Vagina (tissue), 2 donors: ENCODE measurements at places on chromosomes 6 and 20.

GRCh38 chr6:167804281-167805013 lies 22.3 kb upstream of the AFDN start:
- no peak for DNase-seq

GRCh38 chr6:149431905-149432775 lies 32.1 kb downstream of the SUMO4 start:
- DNase-seq: no peak

DNA sequence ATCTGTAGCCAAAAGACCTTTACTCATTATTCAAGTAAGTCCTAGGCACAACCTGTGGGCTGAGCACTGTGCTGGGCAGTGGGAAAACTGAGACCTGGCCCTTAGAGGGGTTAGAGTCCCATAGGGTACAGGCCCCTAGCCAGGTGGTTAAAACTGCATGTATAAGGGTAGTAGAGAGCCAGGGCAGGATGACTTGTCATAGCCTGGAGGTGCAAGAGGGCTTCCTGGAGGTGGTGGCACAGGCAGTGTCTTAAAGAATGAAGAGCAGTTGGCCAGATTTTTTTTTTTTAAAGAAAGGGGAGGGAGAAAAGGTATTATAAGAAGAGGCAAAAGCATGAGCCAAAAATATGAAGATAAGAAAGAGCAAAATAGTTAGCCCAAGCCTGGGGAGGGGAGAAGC lies 176.6 kb upstream of the KCNK16 start:
- DNase-seq: no peak

- no peak for DNase-seq
Observed at GRCh38 chr6:108492131-108492766, 68.5 kb upstream of the FOXO3 start.

DNA sequence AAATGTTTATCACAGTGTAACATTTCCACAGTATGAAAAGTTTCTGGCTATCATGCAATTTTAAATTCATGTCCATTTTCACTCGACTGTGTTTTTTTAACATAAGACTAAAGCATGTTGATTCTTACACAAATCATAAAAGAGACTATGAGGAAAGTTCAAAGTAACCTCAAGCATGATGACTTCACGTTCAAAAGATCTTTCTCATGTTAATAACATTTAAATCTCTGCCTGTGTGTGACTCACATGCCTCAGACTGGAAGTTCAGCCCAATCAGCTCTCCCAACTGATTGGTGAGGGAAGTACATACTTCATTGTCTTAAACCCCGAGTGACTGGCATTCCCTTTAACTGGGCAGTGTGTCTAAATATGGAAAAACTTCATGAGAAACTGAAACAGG lies 37.4 kb downstream of the ATXN1 start:
- no peak for DNase-seq

GRCh38 chr6:105836379-105836778 lies 249.8 kb upstream of the PRDM1 start:
- no peak for DNase-seq

DNA sequence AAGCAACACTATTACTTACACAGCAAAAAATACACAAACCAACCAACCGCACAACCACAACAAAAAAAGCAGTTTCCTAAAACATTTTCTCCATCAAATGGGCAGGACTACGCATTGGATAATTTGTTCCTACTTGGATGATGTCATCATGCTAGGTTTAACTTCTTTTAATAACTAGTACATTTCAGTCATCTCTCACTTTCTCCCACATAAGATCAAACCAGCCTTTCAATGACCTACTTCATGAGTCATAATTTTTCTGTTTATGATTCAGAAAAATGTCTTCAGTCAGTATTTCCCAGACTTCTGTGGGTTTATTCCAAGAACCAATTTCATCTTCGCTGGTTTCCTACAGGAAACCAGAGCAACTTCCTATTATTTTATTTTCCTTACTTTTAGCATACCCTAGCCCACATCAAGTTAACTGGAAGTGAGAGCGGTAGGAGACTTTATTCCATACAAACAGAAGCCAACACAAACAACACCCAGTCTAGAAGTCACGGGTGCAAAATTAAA lies 134.2 kb downstream of the GMDS start:
- DNase-seq: no peak

DNA sequence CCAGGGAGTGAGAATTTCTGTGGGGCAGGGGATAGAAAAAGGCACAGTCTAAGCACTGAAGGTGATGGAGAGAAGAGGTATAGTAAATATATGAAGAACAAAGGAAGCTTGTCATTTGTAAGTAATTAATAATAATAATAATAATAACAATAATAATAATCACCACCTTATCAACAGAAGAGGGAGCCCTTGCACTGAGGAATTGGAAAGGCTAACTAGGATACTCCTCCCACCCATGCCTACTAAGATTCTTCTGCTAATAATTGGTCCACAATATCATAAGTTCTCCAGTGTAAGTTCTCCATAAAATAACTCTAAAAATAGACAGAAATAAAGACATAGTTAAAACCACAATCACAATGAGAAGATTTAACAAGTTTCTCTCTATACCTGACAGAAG lies 912 bp upstream of the OR12D3 start:
- DNase-seq: no peak

GRCh38 chr20:32581839-32582658 lies 3.1 kb downstream of the NOL4L start:
- DNase-seq: no peak

GRCh38 chr6:32168350-32168749 lies 4.0 kb downstream of the EGFL8 start:
- DNase-seq: no peak

DNA sequence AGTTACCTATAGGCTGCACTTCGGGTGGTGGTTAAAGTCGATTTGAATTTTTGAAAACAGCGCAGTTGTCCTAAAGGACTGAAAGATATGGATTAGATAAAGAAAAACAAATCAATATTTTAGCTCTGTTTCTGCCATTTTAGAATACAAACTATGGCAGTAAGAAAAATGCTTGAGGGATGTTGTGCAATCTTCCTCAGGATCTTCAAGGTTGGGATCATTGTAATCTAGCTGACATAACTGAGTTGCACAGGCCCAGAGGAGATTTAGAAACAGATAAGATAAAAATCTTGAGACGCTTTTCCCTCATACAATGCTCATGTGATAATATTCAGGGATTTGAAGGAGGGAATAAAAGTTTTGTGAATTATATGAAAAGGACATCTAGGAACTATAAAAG lies 926 bp downstream of the PEX3 start:
- no peak for DNase-seq

DNA sequence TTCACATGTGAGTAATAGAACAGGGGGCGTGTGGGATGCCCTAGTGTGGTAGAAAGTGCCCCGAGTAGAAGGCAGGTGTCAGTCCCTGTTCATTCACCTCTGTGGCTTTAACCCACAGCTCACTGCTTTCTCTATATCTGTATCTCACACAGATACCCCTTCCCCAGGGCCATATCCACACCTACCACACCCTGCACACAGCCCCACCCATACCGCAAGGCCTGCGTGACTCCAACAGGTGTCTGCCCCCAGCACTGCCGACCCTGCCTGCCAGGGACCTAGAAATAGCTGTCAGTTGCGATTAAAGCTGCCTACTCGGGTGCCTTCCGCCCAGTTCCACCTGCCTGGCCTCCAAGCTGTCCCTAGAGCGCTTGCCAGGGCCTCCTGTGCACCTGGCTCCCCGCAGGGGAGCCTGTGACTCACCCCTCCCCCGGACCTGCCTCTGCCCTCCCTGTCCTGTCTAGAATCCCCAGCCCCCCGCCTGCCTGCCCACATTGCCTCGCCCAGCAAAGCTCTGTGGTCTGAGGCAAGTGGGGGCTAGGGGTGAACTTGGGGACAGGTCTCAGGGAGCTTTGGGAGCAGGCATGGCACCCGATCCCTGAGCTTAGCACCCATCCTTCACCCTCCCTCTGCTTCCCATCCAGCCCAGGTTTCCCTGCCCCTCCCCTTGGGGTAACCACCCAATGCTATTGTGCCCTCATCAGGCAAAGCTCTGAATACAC lies 38.3 kb upstream of the ID1 start:
- no peak for DNase-seq

GRCh38 chr6:156175971-156176421 lies 601.2 kb upstream of the ARID1B start:
- DNase-seq: no peak

- no peak for DNase-seq
Observed at GRCh38 chr20:48489656-48490055, 338.1 kb downstream of the PREX1 start.

DNA sequence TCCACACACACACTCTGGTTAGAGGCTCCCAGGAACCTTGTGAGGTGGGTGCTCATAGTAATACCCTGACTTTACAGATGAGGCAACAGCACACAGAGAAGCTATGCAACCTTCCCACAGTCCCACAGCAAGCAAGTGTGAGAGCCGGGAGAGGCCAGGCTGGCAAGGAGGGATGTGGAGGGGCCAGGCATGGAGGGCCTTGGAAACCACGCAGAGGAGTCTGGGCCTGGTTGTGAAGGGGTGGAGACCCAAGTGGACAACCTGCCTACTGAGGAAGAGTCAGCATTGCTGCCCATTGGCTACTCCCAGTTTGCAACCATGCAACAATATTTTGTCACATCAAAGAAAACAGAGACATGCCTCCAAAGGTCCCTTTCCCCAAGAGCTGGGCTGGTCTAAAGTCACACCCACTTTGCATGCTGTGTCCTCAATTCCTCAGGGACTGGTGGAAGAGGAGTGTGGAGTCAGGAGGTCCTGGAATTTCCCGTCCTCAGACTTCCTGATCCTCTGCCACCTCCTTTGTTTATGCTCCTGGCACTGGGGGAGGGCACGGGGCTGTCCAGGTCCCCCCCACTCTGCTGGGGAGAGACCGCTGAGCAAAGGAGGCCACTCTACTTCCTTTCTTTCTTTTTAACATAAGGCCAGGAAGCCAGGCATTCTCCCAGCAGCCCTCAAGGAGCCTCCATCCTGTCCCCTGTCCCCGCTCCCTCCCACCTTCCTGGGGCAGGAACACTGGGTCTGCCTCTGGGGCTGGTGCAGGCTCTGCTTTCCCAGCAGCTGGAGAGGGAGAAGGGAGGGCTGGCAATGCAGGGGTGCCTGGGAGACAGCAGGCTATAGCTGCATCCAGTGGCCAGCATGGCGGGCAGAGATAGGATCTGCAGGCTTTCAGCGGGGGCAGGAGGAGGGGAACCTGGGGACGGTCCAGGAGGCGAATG lies 68.3 kb downstream of the NOL4L start:
- no peak for DNase-seq

DNA sequence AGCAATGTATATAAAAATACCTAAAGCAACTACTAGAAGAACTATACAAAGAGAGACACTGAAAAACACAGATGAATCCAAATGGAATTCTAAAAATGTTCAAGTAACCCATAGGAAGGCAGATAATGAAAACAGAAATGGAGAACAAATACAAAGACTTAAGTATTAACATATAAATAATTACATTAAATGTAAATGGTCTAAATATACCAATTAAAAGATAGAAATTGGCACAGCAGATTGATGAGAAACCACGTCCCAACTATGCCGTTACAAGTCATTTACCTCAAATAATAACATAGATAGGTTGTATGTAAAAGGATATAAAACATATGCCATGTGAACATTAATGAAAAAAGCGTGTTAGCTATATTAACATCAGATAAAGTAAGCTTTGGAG lies 40.1 kb downstream of the CEP85L start:
- DNase-seq: no peak

GRCh38 chr6:139290787-139291311 lies 949 bp downstream of the TXLNB start:
- DNase-seq: no peak

- no peak for DNase-seq
Observed at GRCh38 chr6:61977099-61977498, 308.9 kb downstream of the KHDRBS2 start.

- no peak for DNase-seq
Observed at GRCh38 chr6:11538052-11538818, 686 bp downstream of the TMEM170B start.

GRCh38 chr20:51361258-51361657 lies 181.3 kb downstream of the NFATC2 start:
- DNase-seq: no peak

GRCh38 chr6:157434349-157435033 lies 53.5 kb downstream of the ZDHHC14 start:
- DNase-seq: no peak

GRCh38 chr20:22566876-22567658 lies 17.3 kb downstream of the FOXA2 start:
- no peak for DNase-seq

DNA sequence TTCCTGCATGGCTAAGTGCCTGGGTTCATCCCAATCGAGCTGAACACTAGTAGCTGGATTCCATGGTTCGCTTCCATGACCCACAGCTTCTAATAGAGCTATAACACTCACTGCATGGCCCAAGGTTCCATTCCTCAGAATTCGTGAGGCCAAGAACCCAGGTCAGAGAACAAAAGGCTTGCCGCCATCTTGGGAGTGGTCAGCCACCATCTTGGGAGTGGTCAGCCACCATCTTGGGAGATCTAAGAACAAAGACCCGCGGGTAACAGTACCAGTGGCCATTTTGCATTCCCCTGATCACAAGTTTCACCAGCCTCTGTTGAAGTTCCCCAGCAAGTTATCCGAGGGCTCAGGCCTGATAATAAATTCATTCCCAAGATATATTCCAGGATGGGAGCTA lies 179.6 kb downstream of the LMBRD1 start:
- no peak for DNase-seq

DNA sequence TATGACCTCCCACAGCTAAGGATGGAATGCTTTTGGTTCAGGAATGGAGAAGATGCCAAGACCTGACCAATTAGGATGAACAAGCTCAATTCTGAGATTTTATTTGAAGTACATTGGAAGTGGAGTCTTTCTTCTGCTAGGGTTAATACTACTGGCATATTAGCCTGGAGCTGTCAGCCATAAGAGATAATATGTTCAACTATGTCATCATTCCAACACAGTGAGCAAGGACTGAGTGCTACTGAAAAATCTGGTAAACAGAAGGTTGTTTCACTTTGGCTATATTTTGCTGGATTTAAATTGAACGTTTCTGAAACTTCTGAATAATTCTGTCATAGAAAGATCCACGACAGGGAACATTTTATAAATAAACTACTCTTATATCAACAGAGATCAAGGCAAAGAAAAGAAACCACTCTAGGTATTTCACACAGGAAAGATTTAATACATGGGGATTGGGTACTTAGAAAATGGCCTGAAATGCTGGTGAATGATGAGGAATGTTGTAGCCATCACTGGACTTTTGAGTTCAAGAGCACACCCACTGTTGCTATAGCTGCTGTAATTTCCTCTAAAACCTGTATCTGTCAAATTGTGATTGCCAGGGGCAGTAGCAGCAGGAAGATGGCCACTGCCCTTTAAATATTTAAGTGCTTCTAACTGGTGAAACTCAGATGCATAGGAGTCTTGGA lies 200.5 kb downstream of the PLCB4 start:
- no peak for DNase-seq
